ENCODE measurements at places on chromosomes 4 and X.

DNA sequence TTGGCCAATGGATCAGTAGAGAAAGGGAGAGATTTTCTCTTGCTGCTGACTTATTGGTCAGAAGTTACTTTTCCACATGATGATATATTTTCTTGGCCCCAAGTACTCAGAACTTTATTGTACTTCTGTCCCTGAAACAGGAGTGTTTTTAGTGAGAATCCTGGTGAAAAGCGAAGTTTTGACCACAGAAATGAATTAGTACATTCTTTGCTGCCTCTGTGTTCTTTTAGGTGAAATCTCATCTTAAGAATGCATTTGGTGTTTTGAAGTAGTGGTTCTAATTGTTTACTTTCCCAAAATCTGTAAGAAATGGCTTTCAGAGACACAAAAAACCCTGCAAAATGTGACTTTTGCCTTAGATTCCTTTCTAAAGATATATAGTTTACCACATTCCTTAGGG is 240.4 kb downstream of the FRMPD4 start:
- DNase-seq, result no peak

GRCh38 chrX:68699960-68700746 is 52.7 kb downstream of the STARD8 start:
- DNase-seq, result no peak

- DNase-seq, result no peak
Measured at GRCh38 chr4:169143335-169143734, 127.4 kb downstream of the SH3RF1 start.

GRCh38 chr4:155005395-155006090 is 202.9 kb upstream of the NPY2R start:
- DNase-seq, result no peak

DNA sequence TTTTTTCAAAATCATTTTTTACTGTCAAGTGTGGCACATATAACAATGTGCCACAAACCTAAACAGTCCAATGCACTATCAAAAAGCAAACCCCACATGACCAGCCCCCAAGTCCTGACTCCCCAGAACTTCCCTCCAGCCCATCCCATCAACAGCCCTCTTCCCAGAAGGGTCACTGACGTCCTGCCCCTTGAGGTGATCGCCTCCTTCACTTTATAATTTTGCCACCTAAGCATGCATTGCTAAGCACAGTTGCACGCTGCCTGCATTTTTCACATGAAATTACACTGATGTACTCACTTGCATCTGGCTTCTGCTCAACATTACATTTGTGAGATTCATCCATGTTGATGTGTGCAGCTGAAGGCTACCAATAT is 42.5 kb downstream of the HTRA3 start:
- DNase-seq, result no peak

DNA sequence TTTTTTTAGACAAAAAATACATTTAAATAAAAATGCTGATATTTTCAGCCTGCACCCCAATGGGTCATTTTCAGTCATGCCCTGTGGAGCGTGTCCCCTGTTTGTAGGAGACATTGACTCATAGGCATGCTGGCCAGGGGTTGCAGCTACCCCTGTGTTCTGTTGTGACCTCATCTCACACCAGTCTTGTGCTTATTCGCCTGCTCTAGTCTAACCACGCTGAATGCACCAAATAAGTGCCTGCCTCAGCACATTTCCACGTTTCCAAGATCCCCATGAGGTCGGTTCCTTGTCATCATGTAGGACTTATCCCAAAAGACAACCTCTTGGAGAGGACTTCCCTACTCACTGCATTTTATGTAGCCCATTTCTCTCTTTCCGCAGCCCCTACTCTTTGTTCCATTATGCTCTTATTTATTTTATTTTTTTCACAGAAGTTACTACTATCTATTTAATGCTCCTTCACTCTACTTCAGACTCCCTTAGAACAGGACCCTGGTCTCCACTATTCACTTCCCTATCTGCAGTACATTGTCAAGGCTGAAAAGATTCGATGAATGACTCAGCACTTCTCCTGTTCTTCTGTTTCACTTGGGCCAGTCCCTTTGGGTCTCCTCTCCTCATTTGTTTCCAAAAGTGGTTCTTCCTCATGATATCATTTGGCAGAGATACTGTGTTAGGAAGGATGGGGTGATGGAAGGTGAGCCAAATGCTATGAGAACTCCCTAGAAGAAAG is 109.7 kb downstream of the MSL3 start:
- DNase-seq, result no peak

DNA sequence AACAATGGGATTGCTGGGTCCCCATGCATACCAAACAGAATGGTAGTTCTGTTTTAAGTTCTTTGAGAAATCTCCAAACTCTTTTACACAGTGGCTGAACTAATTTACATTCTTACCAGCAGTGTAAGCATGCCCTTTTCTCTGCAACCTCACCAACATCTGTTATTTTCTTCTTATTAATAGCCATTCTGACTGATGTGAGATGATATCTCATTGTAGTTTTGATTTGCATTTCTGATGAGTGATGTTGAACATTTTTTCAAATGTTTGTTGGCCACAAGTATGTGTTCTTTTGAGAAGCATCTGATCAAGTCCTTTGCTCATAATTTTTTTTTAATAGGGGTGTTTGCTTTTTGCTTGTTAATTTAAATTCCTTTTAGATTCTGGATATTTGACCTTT is 41.2 kb upstream of the ZMAT1 start:
- DNase-seq, result no peak

GRCh38 chrX:3527811-3528210 is 181.4 kb upstream of the MXRA5 start:
- no peak for DNase-seq

GRCh38 chr4:11439836-11440235 is 11.1 kb upstream of the HS3ST1 start:
- no peak for DNase-seq

DNA sequence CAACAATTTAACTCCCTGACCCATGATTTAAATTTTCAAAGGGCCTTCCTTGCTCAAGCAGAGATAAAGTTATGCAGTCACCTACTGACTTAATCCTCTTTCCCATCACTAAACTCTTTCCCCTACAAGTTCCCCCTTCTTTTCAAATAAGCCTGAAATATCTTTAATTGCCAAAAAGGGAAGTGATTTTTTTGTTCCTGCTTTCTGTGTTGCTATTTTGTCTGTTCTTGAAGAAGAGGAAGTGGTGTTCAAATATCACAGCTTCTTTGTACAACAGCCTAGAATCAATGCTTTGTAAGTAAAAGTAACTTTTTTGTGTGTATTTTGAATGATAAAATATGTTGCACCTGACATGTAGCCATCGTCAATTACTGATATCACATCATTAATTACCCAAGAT is 595.9 kb downstream of the CENPC start:
- DNase-seq, result no peak

- no peak for DNase-seq
Measured at GRCh38 chr4:106287353-106287969, 28.5 kb downstream of the TBCK start.

GRCh38 chrX:6371353-6371752 is 142.7 kb upstream of the NLGN4X start:
- no peak for DNase-seq
